ENCODE measurements at places on chromosomes 3 and 15. TPM values are rescaled to one million over a fixed set of nuclear protein-coding genes. Genes with fewer than 3 reads are reported as not detected.

DNA sequence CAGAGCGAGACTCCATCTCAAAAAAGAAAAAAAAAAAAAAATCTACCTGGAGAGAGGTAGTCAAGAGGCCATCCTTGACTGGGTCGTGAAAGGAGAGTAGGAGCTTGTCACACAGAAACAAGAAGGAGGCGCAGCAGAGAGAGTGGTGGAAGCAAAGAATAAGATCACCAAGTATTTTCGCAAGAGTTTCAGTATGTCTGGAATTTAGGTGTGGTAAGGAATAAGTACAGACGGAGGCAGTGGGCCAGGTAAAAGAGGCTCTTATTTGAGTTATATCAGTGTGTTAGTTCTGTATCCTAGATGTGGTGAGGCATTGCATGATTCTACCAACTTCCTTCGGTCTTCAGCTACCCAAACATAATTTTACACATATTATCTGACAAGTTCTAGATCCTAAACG, 14.6 kb upstream of the ATP10A start:
- DNase-seq = no peak

- no peak for DNase-seq
These were observed 1.6 kb upstream of the LRRC31 start for GRCh38 chr3:169871129-169871886.

DNA sequence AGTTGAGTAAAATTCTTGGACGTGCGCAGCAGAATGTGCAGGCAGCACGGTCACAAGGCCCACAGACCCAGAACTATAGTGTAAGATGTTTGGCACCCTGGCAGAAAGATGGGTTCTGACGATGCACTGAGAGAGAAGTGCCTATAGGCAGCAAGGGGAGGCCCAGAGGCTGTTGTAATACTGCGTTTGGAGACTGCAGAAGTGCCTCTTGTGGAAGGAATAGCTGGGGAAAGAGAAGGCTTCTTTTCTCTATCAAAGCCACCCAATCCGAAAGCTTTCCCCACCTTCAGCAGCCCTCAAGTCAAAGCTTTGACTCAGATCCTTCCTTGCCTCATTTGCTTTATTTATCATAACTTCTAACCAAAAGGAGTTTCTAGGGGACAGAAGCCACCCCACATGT, 5.2 kb upstream of the SIN3A start:
- no peak for DNase-seq

DNA sequence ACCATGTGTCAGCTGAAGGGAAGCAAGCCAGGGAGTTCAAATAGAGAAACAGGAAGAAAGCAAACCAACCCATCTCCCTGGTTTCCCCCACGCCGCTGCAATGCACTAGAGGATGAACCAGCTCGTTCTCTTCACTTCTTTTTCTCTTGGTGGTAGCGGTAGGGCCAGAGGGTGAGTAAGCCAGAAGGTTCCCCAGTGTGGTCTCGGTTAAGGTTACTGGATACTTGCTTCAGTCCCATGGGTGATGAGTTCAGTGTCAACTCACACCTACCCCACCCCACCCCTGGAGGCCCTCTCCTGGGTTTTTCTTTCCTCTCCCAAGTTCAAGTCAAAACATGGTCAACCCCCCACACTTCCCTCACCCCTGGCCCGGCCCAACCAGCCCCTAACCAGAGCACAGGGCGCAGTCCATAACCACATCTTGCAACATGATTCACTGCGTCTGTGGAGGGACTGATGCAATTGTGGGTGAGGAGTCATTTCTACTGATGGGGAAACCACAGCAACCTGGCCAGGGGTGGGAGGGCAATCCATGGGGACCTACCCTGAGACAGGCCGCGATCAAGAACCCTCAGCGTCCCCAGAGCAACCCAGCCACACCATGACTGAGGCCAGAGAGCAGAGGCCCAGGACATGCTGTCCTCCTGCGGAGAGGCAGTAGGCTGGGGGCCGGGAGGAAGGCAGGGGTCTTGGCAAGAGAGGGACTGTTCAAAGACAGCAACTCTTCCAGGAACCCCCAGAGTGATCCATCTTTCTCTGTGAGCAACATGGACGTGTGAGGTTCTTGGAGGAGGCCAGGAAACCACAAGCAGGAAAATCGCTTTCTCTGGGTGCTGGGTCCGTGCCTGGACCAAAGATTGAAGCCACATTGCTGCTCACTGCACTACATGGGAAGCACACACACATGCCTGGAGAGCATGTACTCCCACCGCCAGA, 276.6 kb downstream of the UACA start:
- DNase-seq = no peak

- DNase-seq = no peak
These were observed 12.6 kb downstream of the RPUSD3 start for GRCh38 chr3:9831253-9831652.

KATNBL1 gene
- total RNA-seq = 23.8 TPM

- no peak for DNase-seq
These were observed 17.4 kb upstream of the ATP2B2 start for GRCh38 chr3:10522646-10523303.

FOXB1 gene
- total RNA-seq = 0.21 TPM

GXYLT2 gene
- 0.10 TPM for total RNA-seq

- no peak for DNase-seq
These were observed 98.3 kb upstream of the ALDH1A3 start for GRCh38 chr15:100781061-100781960.

DNA sequence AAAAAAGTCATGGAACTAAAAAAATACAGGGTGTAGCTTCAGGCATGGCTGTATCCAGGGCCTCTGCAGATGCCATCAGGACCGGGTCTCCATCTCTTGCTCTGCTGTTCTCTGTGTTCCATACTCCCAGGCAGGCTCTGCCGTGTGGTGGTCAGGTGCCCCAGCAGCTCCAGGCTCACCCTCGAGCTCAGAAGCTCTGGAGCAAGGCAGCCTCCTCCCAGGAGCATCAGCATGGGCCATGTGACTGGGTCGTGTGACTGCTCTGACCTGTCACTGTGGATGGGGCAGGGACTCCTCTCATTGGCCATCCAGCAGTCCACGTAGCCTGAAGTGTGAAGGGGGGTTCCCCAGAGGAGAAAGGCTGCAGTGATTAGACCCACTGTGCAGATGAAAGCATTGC, 8.5 kb downstream of the FBLN2 start:
- DNase-seq = no peak

CRYGS gene
- 4.3 TPM for total RNA-seq

DNA sequence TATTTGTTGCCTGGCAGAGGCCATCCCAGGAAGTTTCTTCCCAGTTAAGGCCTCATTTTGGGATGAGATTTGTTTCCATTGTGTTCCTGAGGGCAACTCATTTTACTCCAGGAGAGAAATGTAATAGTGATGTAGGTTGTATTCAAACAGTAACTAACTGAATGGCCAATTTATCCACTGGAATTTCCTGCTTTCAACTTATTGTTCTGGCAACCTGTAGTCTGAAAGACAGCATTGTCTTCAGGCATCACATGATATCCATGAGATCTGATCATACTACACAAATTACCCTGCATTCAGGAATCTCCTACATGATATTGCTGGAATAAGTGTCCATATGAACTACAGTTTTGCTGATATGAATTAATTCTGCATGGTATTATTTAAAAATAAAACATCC, 79.5 kb upstream of the FGF7 start:
- DNase-seq = no peak

- DNase-seq = peak; percentile 16
These were observed 504 bp downstream of the ABHD2 start for GRCh38 chr15:89088605-89089315.

DNA sequence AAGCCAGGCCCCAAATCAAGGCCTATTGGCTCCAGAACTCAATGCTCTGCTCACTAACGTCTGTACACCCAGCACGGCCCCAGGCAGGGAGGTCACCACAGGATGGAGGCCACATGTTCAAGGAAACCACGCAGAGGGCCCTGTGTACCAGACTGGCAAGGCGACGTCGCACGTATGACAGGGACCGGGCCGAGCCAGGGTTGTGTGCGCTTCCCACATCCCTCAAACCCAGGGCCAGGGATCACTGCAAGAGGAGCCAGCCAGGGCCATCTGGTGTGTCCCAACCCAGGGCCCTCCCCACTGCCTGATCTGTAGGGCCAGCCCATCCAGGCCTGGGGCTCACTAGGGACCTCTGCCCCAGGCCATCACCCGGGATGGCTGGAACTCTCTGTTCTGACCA, 62.0 kb downstream of the ZNF445 start:
- no peak for DNase-seq

DNA sequence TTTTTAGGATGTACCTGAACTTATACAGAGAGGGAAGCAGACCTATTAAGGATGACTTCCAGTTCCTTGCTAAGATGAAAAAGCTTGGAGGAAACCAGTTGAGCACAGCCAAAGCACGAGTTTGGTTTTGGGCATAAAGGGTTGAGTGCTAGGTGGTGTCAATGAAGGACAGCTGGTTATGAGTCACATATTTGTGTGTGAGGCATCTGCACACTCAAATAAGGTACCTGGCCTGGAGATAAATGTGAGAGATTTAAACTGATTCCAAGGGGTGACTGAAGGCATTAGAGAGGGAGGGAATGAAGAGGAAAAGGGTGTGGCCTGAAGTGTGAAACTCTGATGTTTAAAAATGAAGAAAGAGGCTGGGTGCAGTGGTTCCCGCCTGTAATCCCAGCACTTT, 486.7 kb downstream of the DIPK2A start:
- no peak for DNase-seq

SLC22A14 gene
- total RNA-seq = 0.23 TPM

DNA sequence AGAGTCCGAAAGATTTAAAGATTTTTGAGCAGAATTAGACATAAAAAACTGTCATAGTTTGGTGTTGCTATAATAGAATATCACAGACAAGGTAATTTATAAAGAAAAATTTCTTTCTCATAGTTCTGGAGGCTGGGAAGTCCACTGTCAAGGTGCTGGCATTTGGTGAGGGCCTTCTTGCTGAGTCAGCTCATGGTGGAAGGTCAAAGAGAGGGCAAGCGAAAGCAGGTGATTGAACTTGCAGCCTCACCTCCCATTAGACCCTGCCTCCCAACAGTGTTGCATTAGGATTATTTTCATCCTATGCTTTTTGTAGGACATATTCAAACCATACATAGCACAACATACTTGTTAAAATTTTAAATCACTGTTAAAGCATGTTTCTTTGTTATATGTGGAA, 9.9 kb downstream of the SELENOT start:
- no peak for DNase-seq

GRCh38 chr3:61578667-61579367, 17.4 kb downstream of the PTPRG start:
- DNase-seq = no peak

DNA sequence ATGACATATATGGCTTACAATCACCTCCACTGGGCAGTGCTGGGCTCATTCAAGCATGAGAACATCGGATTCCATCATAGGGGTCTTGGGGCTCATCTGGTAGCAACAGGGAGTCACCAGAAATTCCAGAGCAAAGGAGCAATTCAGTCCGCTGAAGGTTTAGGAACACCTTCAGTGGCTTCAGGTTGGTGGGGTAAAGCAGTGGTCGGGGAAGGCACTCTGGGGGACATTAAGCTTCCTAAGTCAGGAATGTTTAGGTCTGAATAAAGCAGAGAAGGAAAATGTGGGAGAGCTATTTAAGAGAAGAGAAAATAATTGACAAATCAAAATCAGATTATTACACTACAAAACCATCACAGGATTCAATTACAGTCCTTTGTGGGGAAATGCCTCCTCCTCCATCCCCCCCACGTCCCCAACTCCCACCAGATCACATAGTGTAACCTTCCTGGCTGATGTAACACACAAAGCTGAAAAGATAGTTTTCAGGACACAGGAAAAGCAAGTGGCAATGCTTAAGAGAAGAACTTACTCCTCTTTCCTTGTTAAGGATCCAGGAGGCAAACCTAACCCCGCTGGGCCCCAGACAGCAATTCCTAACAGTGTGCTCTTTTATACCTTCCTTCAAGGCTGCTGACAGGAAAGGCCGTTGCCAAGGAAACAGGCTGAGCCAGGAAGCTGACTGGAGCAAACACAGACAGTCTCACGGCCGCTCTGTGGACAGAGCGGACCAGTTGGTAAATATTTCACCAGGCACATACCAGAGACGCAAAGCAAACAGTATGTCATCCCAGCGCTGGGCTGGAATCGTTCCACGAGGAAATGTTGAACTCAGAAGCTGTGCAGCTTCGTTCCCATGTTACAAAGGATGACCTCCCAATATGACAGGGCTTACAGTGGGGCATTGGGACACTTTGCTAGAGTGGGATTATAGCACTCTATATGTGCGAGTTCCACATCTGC, 57.5 kb upstream of the LMCD1 start:
- no peak for DNase-seq

- DNase-seq = no peak
These were observed 3.8 kb upstream of the ABHD5 start for GRCh38 chr3:43686700-43687498.

All from T-helper 17 cell (primary cell).